LHCN-M2 (cell line): ENCODE measurements at places on chromosomes 11 and 22.

DNA sequence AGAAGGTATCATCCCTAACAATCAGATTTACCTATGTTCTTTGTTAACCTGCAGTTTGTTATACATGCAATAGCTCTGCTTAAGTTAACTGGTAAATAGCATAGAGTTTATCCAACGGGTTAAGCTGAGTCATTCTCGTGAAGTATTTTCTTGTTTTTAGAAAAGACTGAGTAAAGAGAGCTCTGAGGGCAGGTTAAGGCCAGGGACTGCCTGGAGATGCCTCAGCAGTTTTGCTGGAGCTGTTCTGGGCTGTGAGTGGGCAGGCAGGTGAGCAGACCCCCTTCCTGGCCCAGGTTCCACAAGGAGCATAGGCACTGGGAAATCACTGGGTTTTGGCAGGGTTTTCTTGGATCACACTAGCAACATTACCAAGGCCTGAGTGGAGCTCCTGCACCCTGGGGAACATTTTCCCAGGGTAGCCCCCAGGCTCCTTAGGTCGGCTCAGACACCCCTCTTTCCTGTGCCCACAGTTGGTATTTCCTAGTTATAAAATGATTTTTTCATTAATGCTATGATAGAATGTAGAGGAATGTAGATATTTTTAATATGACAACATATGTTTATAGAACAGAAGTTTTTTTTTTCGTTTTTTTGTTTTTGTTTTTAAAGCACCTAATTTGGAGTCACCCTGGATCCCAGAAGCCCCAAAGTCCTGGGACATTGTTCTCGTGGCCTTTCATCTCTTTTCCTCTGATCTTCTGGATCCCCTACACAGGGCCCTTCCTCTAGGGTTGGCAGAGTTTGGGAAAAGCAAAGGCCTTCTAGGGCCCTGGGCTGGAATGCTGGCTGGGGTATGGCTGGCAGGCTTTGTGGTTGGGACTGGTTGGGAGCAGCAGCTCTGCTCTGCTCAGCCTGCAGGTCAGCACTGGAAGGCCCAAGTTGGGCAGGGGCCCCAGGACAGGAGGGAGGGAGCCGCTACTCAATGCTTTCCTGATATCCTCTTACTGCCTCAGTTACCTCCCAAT lies 26.7 kb downstream of the IRAG1 start:
- peak; percentile 41 for DNase-seq

DNA sequence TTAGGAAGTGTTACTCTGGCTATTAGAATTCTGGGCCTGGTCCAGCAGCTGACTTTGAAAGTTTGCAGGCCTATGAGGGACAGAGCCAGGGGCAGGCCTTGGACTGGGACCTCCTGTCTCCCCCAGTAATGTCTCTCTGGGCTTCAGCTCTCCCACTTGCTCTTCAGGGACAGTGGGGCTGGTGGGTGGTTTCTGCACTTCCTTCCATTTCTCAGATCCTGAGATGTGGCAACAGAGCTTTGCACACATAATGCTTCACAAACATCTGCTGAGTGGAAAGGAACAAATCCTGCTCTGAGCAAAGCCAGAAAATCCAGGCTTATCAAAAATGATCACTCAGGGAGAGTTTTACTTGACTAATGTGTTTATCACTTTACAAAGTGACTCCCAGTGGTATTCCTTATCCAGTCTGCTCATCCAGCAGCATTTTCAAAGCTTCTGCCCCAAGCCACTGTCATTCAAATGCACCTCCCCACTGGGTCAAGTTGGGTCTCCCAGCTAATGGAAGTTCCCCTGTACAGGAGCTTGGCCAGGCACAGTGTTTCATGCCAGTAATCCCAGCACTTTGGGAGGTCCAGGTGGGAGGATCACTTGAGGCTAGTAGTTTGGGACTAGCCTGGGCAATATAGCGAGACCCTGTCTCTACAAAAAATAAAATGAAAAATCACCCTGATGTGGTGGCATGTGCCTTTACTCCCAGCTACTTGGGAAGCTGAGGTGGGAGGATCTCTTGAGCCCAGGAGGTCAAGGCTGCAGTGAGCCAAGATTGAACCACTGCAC lies 13.5 kb upstream of the OSBP2 start:
- DNase-seq, result no peak

DNA sequence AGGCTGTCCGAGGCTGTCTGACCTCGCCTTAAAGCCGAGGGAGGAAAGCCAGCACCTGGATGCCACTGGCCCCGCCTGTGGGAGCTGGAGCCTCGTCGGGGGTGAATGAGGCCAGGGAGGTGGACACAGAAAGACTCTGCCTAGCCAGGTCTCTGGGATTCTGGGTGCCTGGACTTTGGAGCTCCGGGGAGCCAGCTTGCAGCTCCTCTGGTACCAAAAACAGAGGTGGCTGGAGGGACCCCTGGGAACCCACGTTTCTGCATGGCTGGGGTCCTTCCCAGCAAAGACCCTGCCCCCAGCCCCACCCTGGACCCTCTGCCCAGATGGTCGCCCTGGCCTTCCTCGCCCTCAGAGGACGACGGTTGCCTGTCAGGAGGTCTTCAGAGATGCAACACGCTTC lies 239.7 kb downstream of the BRD1 start:
- DNase-seq, result no peak

DNA sequence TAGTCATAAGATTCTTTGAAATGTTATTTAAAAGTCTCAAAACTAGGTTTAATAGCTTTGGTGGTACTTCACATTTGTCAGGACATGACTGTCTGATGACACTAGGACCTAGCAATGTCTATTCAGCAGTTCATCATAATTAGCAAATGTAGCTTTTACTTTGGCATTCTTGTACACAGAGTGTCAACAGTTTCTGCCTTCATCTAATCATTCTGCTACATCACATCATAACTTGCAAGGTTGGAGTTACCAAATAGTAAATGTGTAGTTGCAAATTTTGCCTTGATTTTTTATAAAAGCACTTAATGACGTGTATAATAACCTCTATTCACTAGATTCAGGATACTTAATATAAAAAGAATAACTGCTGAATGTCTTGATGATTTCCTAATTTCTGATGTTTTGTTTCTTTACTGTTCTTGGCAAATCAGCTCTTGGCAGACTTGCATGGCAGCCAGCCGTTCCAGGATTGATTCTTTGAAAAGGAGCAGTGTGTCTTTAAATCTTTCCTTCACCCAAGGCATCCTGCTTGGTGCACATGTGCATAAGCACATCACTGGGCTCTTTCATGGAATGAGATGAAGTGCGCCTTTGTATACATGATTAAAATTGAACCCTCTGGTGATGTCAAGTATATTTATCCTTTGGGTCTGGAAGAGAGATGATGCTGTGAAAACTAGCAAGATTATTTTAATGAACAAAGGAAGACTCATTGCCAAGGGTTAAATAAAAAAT lies 12.2 kb downstream of the FBXO7 start:
- DNase-seq, result no peak

DNA sequence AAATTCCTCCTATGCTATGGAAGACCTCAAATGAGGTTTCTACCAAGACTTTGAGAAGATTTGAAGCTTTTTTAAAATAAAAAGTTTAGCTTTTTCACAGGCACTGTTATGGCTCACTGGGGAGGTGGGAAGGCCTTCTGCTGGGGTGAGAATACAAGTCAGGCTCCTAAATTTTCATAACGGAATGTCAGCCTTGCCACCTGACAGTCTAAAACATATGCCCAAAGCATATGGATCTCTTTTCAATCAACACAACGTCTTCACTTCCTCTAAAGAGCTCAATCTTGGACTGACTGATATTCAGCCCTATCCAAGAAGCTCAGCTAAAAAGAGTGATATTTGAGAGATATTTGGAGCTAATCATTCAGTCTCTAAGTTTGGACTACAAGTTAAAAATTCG lies 57.1 kb upstream of the LIN7C start:
- DNase-seq, result no peak

DNA sequence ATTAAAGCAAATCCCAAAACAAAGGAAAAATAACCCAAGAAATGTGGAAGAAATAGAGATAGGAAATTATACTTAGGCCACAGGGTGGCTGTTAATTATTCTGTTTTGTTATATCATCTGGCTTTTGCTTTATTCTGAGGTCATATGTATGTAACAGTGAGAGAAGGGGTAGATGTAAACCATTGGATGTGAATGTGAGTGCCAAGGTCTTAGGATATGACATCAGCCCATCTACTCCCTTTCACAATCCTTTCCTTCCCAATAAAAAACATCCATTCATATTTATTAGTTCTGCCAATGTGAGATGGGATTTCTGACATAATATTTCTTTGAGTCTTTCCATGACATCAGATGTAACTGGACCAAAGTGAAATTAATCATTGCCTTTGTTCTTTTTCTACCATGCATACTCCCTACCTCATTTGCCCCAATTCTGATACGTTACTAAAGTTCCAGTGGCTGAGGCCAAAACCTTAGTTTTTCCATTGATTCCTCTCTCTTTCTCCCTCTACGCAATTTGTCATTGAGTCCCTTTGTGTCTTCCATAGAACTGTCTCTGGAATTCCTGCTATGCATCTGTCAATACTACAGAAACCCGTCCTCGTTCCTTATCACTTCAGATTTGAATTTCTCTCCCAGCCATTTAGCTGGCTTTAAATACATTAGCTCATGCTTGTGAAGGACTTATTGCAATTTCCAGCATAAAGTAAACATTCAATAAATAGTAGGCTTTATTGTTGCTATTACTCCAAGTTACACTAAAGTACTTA lies 170.3 kb downstream of the ARHGAP42 start:
- DNase-seq, result no peak

DNA sequence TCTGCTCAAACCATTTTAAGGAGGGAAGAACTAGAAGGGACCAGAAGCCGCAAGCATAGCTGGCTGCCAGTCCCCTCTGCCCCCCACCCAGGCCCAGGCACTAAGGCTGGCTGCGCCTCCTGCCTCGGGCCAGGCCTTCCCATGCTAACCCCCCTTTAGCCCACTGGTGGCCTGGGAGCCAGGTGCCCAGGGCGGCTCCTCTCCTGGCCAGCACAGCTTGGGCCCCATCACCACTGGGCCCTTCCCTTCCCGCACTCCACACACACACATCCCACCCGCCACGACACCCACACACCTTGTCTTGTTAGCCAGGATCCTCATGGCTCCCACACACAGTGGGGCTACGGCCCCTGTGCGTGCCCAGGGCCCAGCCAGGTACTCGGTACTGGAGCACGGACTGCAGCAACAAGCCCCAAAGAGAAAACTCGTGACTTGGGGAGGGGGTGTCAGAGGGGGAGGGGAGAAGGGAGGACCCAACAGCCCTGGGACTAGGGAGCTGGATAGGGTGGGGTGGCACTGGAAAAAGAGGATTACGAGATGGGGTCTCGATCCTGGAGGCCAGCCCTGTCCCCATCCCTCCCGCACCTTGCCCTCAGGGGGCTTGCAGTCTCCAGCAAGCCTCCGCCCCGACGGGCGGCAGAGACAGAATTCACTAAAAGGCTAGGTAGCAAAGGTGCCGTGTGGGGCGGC lies 16.0 kb downstream of the BCL9L start:
- DNase-seq, result no peak

GRCh38 chr11:1042626-1043562 lies 6.4 kb upstream of the MUC6 start:
- DNase-seq, result no peak

GRCh38 chr22:43168471-43169309 lies 17.3 kb downstream of the TSPO start:
- DNase-seq, result no peak

GRCh38 chr22:38454353-38455075 lies 485 bp downstream of the KCNJ4 start:
- no peak for DNase-seq

GRCh38 chr22:28440592-28441390 lies 238.8 kb downstream of the TTC28 start:
- peak; percentile 45 for DNase-seq

GRCh38 chr11:73980001-73980961 lies 2.4 kb downstream of the UCP2 start:
- DNase-seq, result no peak

GRCh38 chr22:27164781-27165503 lies 507.6 kb downstream of the MIAT start:
- DNase-seq, result no peak

DNA sequence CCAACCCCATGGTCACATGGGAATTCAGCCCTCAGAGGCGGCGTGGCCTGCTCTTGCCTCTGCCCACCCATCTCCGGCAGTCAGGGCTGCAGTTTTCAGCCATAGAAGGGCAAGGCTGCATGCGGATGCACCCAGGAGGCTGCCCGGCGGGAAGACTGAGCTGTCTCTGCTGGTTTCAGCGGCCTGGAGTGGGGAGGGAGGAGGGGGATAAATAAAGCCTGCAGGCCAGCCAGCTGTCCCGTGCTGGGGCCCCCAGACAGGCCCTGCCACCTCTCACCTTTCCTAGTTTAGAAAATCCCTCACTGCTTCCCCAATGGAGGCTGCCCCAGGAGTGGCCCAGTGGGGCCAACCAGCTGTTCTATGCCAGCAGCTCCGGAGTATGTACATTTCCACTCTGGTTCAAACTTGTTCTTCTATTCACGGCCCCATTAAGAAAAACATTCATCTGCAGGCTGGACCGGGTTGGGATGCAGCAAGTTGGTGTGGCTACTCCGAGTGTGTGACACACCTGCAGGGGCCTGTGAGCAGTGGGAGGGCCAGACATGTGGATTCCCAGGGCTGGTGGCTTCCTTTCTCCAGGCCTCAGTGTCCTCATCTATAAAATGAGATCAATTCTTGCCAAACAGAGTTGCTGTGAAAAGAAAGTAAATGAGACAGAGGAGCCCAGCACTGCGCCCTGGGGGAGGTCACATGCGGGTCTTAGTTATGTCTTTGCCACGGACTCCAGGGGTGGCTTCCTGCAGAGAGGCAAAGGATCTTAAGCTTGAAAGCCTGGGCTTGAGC lies 5.0 kb downstream of the MICALL1 start:
- DNase-seq, result no peak

GRCh38 chr11:7967826-7968225 lies 2.6 kb upstream of the NLRP10 start:
- DNase-seq, result no peak

- DNase-seq, result no peak
Observed at GRCh38 chr11:76600124-76600655, 70.4 kb downstream of the LRRC32 start.

- no peak for DNase-seq
Observed at GRCh38 chr22:33879796-33880195, 40.5 kb downstream of the LARGE1 start.

GRCh38 chr11:1076061-1076665 lies 1.5 kb downstream of the MUC2 start:
- no peak for DNase-seq

GRCh38 chr11:19429108-19429760 lies 188.5 kb upstream of the E2F8 start:
- DNase-seq, result no peak
